ENCODE measurements at places on chromosomes 2 and 18.

DNA sequence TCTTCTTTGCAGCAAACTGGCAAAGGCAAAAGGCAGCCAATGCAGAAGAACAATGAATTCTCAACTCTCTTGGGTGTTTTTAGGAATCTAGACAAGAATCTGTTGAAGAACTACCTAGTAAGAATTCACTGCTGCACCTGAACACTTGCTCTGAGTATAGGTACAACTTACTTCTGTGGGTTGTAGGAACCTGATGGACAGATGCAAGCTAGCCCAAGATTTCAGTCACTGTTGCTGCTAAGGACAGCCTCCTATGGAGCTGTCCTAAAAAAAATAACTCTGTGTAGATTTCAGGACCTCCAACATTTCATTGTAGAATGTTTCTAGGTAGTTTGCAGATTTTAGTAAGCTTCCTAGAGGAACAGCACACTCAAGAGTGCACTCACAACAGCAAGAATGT is 363.5 kb downstream of the CBLN2 start:
- no peak for DNase-seq

DNA sequence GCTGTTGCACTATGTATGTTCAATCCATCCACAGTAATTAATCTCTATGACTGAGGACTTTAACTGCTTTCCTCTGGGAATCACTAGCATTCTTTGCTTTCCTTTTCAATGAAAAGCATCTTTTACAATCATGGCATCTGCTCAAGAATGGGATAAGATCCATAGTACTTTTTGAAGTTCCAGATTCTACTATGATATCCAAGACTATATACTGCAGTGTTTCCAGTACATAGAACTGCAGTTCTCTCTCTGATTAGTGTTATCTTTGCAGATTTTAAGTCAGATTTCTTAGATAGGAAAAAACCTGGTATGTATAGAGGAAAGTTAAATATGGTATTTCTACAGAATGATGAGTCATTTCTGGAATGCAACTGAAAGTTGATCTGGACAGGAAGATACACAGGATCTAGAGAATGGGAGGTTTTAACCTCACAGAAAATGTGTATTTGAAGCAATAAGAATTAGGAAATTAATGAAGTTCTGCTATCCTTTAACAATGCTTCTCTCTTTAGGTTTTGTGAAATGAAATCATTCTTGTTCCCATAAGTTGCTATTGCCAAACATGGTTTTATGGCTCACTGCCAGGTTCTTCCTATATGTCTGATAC is 670.7 kb downstream of the ERBB4 start:
- no peak for DNase-seq

DNA sequence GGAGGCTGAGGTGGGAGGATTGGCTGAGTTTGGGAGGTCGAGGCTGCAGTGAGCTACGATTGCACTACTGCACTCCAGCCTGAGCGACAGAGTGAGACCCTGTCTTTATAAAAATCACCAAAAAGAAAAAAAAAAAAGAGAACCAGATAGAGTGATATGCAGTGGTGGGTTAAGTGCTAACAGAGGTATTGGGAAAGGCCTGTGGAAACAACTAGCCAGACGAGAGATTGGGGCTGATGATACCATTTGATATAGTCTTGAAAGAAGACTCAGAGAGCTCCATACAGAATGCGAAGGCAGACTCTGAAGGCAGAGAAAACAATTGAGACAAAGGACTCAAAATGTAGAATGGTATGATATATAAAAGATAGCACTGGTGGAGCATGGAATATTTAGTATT is 134.1 kb downstream of the CDC42EP3 start:
- DNase-seq: no peak

DNA sequence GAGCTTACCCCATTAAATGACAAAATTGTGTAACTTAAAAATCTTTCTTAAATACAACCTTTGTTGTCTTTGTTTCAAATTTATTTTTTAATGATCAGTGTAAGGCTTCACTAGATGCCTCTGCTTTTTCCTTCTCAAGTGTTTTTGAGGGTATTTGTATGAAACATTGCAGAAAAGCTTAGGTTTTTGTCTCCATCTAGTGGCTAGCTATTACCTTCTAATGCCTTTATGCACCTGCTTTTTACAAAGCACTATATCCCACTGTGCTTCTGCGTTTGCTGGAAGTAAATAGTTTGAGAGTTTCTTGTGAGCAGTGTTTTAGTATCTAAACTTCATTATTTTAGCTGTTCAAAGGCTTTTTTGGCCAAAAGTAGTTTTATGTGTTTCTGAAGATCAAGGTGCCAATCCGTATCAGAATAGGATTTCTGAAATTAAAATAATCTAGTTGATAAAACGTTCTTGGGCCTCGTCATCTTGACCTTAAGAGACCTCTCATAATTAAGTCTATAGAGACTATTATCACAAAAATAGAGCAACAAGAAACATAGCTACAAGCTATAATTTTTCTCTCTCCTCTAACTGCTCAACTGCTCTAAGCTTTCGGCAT is 47.0 kb downstream of the IWS1 start:
- DNase-seq: no peak

- no peak for DNase-seq
Observed at GRCh38 chr2:148885209-148885608, 10.2 kb downstream of the KIF5C start.

- DNase-seq: no peak
Observed at GRCh38 chr2:88658881-88659537, 31.7 kb upstream of the EIF2AK3 start.

GRCh38 chr18:22349966-22350365 is 67.7 kb downstream of the CTAGE1 start:
- no peak for DNase-seq

- DNase-seq: no peak
Observed at GRCh38 chr18:68769461-68769860, 28.4 kb upstream of the CCDC102B start.

Measured in vagina (tissue), 2 donors.